ENCODE measurements at places on chromosomes 6 and 20.
A peak's percentile ranks its signal among the peaks of the same experiment; 100 is the strongest.

GRCh38 chr20:37896932-37897548 lies 5.9 kb upstream of the VSTM2L start:
- DNase-seq, result no peak

- DNase-seq, result peak; percentile 7
These were observed 158.8 kb downstream of the CDH26 start for GRCh38 chr20:60117065-60117464.

DNA sequence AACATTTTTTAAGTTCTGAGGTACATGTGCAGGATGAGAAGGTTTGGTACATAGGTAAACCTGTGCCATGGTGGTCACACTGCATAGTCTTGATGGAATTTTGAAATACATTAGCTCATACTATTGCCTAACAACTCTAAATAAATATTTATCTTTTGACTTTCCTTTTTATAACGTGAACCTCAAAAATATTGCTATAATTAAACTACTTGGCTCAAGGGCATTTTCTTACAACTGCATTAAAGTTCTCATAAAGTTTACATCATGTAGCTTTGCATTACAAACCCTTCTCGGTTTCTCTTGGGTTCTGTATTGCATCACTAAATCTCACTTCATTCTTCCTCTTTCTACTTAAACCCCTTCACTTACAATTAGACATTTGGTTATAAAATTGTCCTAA lies 636.0 kb upstream of the PTCHD4 start:
- DNase-seq, result no peak

- peak; percentile 15 for DNase-seq
These were observed 44.5 kb downstream of the RBM38 start for GRCh38 chr20:57435498-57436222.

- DNase-seq, result no peak
These were observed 135.2 kb downstream of the DLL1 start for GRCh38 chr6:170155464-170156196.

DNA sequence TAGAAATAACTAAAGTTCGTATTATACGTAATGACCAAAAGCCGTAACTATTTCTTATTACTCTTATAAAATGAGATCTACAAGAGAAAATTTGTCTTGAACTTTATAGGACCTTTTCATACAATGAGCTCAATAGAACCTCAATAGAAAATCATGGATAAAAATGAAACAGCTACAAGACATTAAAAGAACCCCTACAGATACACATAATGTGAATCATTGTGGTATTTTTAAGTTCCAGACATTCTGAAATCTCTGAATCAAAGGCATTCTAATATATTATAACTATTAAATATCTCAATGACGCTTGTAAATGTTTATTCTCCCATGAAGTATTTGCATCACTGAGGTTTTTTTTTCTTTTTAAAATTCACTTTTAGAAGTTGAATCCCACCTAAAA lies 22.2 kb upstream of the POU3F2 start:
- no peak for DNase-seq

DNA sequence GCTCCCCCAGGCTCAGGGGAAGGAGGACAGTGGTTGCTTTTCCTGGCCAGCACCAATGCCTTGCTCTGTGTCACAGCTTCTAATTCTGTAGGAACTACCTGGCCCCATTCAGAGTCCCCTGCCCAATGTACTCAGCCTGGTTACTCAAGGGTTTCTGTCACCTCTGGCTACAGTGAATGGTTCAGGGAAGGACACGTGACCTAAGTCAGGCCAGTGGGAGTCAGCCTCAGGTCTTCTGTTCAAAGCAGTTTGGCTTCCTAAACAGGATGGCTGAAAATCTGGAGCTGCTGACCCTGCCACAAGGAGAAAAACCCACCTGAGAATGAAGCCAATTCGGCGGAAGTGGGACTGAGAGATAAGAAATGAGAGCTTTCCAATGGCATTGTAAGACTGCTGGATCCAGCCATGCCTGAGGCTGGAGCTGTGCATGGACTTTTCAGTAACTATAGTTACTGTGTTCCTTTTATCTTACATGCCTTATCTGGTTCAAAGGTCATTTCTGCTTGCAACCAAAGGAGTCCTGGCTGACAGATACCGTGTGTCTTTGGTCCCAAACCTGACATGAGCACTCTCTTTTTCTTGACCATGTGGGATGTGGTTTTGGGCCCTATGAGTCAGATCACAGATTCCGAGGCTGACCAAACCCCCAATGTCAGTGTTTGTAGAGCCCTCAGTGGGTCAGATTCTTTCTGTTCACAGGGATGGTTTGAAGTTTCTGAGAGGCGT lies 104.3 kb downstream of the SULF2 start:
- DNase-seq, result no peak

DNA sequence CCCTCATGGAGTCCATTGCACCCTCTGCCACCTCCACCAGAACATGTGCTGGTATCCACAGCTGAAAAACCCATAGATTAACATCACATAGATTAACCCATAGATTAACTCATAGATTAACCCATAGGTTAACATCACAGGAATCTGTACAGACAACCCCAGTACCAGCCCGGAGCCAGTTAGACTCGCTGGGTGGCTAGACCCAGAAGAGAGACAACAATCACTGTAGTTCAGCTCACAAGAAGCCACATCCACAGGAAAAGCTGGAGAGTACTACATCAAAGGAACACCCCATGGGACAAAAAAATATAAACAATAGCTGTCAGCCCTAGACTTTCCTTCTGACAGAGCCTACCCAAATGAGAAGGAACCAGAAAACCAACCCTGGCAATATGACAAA lies 25.1 kb downstream of the SERPINB9 start:
- no peak for DNase-seq

DNA sequence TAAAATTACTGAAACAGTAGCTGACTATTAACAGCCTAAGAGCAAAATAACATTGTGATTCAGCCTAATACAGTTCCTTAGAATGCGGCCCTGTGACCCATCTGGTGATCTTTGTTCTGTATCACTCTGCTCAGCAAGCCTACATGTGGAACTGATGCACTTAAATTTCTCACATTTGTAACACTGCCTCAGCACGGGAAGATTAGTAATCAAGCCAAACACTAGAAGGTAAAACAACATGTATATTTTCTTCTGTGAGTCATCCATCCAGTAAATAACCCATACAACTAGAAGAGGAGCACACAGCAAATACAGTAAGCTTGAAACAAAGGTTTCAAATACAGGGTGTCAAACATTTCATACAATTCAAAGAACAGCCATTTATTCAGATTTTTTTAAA lies 189.7 kb upstream of the NOX3 start:
- DNase-seq, result no peak

GRCh38 chr20:58956078-58956477 lies 25.0 kb upstream of the NELFCD start:
- no peak for DNase-seq

DNA sequence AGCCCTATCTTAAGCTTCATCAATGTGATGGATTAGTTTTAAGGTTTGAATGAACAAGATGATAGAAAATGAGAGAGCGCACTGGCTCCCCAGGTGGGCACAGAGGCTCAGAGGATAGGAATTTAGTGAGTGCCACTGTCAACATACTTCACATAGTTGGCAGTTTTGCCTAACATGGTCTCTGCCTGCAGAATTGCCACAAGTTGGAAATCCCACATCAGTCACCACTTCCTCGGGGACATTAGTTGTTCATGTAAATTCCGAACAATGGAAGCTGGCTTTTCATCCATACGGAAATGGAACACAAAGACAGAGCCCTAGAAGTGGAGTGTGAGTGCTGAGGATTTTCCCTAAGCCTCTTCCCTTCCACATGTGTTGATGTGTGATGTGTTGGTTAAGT lies 123.9 kb upstream of the PHACTR1 start:
- DNase-seq, result no peak
